ENCODE measurements at places on chromosomes 3 and 15. TPM values are rescaled to one million over a fixed set of nuclear protein-coding genes. Genes with fewer than 3 reads are reported as not detected.

GOLGA8N gene
- total RNA-seq = 0.45 TPM

GRCh38 chr3:124296406-124296805 lies 304.5 kb upstream of the ROPN1 start:
- DNase-seq = no peak

IMPG2 gene
- total RNA-seq = 0.08 TPM

DNA sequence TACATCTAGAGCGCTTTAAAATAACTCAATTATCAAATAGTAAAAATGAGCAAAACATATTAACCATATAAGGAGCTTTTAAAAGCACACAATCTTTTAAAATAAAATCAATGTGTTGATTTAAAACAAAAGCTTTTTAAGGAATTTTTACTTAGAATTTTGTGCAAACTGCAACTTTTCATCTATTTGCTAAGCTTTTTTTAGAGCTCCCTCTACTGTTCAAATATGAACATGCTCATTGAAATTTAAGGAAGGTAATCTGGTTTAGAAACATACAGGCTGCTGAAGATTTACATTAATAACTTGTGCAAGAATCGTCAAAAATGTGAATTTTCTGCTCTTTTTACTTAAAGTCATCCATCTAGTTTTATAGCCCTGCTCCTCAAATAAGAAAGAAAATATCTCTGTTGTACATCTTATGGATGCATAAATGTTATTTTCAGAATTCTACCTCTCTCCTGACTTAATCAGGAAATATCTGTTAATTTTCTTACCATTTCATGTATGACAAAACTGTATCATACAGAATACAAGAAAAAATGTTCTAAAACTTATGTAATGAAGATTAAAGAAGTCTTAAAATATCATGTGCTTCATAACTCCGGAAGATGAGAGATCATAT lies 469.4 kb upstream of the ROBO2 start:
- DNase-seq = no peak

FSIP1 gene
- 1.3 TPM for total RNA-seq

- no peak for DNase-seq
Measured at GRCh38 chr3:123076496-123077418, 9.9 kb downstream of the PDIA5 start.

DNA sequence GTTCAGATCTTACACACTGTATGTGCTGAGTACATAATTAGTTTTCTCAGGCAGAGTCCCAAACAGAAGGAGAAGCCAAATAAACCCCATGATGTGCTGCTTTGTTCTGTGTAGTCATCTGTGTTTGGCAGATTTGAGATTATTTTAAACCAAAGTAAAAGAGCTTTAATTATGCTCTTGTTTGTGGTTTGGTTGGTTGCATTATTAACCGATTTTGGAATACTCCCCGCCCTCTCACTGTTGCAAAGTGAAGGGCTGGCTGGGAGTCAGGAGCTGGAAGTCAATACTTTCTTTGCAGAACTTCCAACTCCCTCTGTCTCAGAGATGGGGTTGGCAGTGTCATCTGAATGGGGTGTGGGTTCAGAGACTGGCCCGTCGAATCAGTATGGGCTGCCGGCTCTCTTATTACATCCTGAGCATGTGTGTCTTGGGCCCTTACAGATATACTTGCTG lies 34.4 kb downstream of the SLCO3A1 start:
- no peak for DNase-seq

GRCh38 chr3:52054661-52055511 lies 1.5 kb downstream of the DUSP7 start:
- no peak for DNase-seq

DNA sequence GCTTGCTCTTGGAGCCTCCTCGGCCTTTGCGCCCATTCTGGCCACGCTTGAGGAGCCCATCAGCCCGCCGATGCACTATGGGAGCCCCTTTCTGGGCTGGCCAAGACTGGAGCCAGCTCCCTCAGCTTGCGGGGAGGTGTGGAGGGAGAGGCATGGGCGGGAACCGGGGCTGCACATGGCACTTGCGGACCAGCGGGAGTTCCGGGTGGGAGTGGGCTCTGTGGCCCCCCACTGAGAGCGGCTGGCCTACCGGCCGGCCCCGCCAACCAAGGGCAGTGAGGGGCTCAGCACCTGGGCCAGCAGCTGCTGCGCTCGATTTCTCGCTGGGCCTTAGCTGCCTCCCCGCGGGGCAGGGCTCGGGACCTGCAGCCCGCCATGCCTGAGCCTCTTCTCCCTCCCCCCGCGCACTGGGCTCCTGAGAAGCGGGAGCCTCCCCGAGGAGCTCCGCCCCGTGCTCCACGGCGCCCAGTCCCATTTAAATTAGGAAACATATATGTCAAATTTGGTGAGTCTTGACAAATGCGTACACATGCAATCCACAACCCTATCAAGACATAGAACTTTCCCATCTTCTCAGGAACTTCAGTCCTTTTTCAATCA lies 97.6 kb upstream of the CNTN3 start:
- DNase-seq = no peak

DNA sequence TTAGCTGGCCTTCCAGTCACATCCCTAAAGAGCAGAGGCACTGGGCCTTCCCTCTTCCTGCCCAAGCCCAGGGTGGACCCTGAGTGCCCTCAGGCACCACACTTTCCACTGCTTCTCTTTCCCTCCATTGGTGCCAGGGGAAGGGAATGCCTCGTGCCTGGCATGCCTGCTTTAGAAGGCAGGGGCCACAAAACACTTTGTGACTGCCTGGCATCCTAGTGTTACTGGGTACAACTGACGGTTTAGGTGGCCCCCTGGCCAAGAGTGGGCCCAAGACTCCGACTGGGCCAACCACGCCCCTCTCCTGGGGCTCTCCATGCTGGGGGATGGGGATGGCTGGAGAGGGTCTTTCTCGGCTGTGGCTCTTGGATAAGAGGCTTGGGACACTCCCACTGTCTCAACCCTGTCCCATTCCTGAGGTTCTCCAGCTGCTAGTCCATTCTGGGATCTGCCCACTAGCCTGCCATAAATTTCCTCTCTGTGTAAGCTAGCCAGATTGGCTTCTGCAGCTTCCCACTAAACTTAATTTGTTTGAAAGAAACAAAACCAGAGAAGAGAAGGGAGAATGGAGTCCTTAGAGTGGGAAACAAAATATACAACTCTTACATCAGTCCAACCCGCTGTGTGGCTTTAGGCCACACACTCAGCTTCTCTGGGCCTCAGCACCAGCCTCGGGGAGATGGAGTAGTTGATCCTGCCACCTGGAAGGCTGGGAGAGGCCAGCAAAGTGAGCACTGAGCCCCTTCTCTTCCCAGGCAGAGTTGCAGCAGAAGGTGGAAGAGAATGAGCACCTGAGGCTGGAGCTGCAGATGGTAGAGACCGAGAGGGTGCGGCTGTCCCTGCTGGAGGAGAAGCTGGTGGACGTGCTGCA lies 24.1 kb upstream of the GP9 start:
- no peak for DNase-seq

- peak; percentile 93 for DNase-seq
Measured at GRCh38 chr15:71752604-71753289, 57.6 kb upstream of the NR2E3 start.

INSYN1 gene
- 0.35 TPM for total RNA-seq

SRGAP3 gene
- total RNA-seq = 1.8 TPM

GRCh38 chr15:78938658-78939488 lies 6.0 kb downstream of the CTSH start:
- no peak for DNase-seq

- DNase-seq = no peak
Measured at GRCh38 chr3:76212679-76213078, 427.3 kb upstream of the ZNF717 start.

GRCh38 chr3:47283591-47284364 lies 1.0 kb downstream of the KLHL18 start:
- no peak for DNase-seq

OIP5 gene
- total RNA-seq = 40.1 TPM

SPTSSB gene
- total RNA-seq = not detected

PRRT3 gene
- 3.4 TPM for total RNA-seq

SCN11A gene
- total RNA-seq = not detected

GRCh38 chr3:184004476-184004875 lies 13.2 kb downstream of the ABCC5 start:
- no peak for DNase-seq

DNA sequence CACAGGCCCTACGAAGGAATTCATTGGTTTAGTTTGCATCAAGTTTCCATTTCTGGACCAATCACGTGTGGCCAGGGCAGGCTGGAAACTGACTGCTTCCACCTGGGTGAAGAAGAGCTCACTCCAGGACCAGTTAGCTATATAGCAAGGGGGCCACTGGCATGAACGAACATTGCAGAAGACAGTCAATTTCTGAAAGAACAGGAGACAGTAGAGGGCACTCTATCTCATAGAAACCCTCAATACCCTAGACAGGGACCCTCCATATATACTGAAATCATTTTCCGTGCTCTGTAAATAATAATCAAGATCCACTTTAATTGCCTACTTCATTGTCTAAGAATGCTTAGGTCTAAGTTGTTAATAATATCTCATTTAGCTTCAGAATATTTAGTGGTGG lies 215.6 kb downstream of the CADPS start:
- DNase-seq = no peak

GRCh38 chr15:77819851-77820728 lies 187.4 kb upstream of the LINGO1 start:
- no peak for DNase-seq

GRCh38 chr15:43111354-43111753 lies 5.5 kb upstream of the UBR1 start:
- no peak for DNase-seq

HOMER2 gene
- total RNA-seq = 25.2 TPM
